Thoracic aorta (tissue), 2 donors: ENCODE measurements at places on chromosomes 2 and 18.

DNA sequence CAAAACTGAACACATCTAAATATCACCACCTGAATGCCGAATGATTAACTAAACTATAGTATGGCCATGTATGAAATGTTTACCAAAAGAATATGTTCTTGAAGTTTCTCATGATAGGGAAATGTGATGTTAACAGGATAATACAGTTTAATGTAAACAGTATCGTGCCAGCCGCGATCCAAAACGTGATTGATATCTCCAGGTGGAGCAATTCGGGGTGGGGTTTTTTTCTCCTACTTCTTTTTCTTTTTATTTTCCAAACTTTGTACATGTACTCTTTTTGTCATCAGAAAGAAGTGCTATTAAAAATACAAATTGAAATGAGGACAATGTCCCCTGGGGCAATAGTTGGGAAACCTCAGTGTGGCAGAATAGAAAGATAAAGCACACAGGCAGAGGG, 4.0 kb upstream of the BIN1 start:
- no peaks in the 10 kb centered on the region for H3K36me3 ChIP-seq
- no peaks in the 10 kb centered on the region for H3K27me3 ChIP-seq
- no peak overlapping the region for H3K4me3 ChIP-seq

DNA sequence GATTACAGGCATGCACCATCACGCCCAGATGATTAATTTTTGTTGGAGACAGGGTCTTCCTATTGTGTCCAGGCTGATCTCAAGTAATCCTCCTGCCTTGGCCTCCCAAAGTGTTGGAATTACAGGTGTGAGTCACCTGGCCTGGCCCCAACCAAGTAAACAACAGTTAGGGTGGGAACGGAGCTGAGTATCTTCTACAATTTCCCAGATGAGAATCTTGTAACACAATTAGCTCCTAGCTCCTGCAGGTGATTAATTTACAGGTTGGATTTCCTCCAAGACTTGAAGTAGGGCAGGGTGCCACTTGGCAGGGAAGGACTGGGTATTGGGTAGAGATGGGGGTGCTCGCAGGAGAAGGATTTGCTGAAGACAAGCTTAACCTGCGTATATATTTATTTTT, 17.8 kb downstream of the NLRC4 start:
- no peaks in the 10 kb centered on the region for H3K27me3 ChIP-seq
- no peak overlapping the region for H3K27ac ChIP-seq
- DNase-seq = no peak
- H3K4me3 ChIP-seq = no peak overlapping the region

- H3K36me3 ChIP-seq = no peaks in the 10 kb centered on the region
- H3K4me1 ChIP-seq = no peaks in the 10 kb centered on the region
- H3K27ac ChIP-seq = no peak overlapping the region
- H3K27me3 ChIP-seq = no peaks in the 10 kb centered on the region
- H3K4me3 ChIP-seq = no peak overlapping the region
- no peak for DNase-seq
Measured at GRCh38 chr2:85917887-85918795, 29.4 kb upstream of the ST3GAL5 start.

DNA sequence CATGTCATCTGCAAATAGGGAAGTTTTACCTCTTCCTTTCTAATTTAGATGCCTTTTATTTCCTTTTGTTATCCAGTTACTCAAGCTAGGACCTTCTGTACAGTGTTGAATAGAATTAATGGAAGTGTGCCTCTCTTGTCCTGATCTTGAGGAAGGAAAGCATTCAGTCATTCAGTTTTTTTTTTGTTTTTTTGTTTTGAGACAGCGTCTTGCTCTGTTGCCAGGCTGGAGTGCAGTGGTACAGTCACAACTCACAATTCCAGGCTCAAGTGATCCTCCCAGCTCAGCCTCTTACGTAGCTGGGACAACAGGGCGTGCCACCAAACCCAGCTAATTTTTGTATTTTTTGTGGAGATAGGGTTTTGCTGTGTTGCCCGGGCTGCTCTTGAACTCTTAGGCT, 203.9 kb upstream of the ALPP start:
- peaks cover 15% of the 10 kb centered on the region for H3K4me1 ChIP-seq
- DNase-seq = no peak
- H3K4me3 ChIP-seq = no peak overlapping the region
- H3K27ac ChIP-seq = no peak overlapping the region
- H3K27me3 ChIP-seq = no peaks in the 10 kb centered on the region

DNA sequence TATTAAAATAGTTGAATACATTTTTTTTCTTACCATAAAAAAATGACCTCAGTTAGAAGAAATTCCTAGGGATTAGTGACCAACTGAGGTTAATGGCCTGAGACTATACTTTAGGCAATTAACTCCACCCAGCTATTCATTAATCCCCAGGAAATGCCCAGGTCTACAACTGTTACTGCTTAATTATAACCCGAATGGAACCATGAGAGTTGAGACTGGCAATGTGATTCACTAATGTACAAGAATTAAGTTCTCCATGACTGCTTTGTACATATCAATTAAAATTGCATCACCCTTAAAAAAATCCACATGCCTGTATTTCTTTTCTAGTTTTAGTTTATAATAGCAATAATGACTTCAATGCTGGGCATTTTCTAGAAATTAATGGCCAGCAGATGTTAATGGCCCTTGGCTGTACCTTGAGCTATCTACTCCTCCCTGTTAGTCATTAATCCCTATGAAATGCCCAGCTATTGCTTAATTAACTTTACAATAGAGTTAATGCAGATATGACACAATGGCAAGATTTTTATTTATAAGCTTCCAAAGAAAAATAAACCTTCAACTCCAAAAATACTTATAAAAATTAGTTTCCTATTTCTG, 44.1 kb downstream of the ERBB4 start:
- no peaks in the 10 kb centered on the region for H3K27me3 ChIP-seq
- no peak overlapping the region for H3K27ac ChIP-seq
- no peak for DNase-seq
- H3K4me1 ChIP-seq = peaks cover 11% of the 10 kb centered on the region

DNA sequence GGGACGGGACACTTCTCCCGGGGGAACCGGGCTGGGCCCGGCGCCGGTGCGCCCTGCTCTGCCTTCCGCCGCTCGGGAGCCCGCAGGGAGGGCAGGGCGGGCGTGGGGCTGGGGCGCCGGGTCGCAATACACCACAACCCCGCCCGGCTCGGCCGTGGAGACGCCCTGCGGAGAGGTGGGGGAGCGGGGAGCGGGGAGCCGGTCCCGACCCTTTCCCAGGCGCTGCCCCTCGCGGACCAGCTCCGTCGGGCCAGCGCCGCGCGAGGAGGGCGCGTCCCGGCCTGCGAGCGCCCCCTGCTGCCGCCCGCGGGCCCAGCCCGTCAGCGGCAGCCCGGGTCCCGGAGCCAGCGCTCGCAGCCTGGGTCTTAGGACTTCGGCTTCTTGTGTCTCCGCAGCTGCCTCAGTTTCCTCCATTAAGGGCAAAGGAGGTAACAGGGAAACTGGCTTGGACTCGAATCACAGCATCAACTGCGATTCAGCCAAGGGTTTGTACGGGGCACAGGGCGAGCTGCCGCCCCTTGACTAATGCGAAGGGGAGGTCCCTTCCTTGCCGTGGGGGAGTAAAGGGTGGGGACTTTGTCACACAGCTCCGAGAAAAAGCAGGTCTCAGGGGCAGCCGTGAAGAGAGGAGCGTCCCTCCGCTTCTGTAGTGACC, 635 bp upstream of the ADRA2B start:
- H3K27me3 ChIP-seq = no peaks in the 10 kb centered on the region
- no peak overlapping the region for H3K27ac ChIP-seq
- H3K4me3 ChIP-seq = peak overlapping the region; percentile 76
- DNase-seq = no peak
- H3K4me1 ChIP-seq = peaks cover 3% of the 10 kb centered on the region
- H3K36me3 ChIP-seq = no peaks in the 10 kb centered on the region

- no peaks in the 10 kb centered on the region for H3K36me3 ChIP-seq
- peaks cover 19% of the 10 kb centered on the region for H3K4me1 ChIP-seq
- DNase-seq = no peak
- no peaks in the 10 kb centered on the region for H3K27me3 ChIP-seq
Measured at GRCh38 chr18:32328379-32328778, 138.5 kb downstream of the MEP1B start.
